ENCODE measurements at places on chromosomes 6 and 20.

- DNase-seq: no peak
Measured at GRCh38 chr20:55515832-55516231, 489.5 kb downstream of the CBLN4 start.

- DNase-seq: no peak
Measured at GRCh38 chr6:154297721-154298120, 58.9 kb downstream of the IPCEF1 start.

DNA sequence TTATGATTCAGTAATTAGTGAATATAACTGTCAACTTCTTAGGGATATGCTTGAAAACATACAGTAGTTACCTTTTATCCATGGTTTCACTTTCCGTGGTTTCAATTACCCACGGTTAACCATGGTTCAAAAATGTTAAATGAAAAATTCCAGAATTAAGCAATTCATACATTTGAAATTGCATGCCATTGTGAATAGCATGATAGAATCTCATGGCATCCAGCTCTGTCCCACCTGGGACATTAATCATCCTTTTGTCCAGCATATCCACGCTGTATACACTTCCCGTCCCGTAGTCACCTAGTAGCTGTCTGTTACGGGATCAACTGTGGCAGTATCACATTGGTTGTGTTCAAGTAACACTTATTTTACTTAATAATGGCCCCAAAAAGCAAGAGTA lies 781.7 kb upstream of the CITED2 start:
- no peak for DNase-seq

- DNase-seq: no peak
Measured at GRCh38 chr6:135461208-135461607, 36.3 kb downstream of the AHI1 start.

GRCh38 chr6:39228992-39229767 lies at the start of gene KCNK5:
Gene KCNK5 (minus strand): TSS chr6:39229475. CDS start chr6:39229111, 364 bp downstream.
- DNase-seq: peak; percentile 56

- DNase-seq: no peak
Measured at GRCh38 chr20:35333606-35334005, 41.4 kb upstream of the FAM83C start.

GRCh38 chr20:50658804-50659380 lies 32.5 kb downstream of the RIPOR3 start:
- no peak for DNase-seq

DNA sequence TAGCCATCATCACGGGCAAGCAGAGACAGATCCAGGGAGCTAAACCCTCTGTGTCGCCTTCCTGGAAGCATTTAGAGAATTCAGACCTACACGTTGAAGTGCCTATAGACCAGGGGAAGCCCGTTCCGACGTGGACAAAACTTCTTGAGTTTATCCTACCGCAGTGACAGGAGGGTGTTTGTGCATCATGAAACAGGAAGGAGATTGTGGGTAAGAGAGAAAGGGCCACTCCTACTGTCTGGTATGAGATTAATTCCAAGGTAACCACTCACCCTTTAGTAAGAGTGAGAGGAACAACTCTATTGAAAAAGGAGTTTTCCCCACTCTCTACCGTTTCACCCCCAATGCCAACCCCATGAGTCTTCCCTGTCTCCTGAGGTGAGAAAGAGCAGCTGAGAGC lies 133.7 kb downstream of the TFAP2C start:
- no peak for DNase-seq

GRCh38 chr20:14821251-14821650 lies 483.8 kb upstream of the FLRT3 start:
- no peak for DNase-seq

DNA sequence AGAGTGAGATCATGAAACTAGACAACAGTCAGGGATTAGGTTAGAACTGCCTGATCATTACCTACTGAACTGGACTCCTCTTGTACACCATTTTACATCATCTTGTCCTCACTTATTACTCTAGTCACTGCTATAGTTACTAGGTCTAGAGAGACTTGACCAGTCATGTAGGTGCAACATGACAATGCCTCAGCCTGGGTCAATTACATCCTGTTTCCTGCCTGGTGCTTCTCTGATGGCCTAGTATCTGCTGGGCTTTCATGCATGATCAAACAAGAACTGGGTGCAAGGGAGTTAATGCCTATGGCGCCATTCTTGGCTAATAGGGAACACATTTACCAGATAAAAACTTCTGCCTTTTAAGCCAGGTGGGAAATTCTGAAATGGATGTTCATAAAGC lies 39.2 kb upstream of the MMS22L start:
- no peak for DNase-seq

- DNase-seq: no peak
Measured at GRCh38 chr20:32526125-32526524, 59.0 kb downstream of the NOL4L start.

DNA sequence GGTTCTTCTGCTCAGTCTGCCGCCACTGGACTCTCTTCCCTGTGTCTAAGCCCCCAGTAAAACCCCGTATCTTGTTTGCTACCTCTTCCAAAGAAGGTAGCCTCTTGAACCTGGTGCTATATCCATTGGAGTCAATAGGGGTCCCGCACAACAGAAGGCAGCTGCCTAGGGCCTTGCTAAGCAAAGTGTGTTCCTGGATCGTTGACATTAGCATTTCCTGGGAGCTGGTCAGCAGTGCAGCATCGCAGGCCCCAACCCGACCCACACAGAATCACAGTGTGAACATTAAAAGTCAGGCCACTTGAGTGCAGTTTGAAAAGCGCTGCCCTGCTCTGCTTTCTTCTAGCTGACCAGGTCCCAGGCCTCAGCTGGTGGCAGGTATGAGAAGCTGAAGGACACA lies 2.9 kb downstream of the ADA start:
- DNase-seq: no peak

- no peak for DNase-seq
Measured at GRCh38 chr6:72825315-72825911, 203.5 kb downstream of the KCNQ5 start.

GRCh38 chr6:12149944-12150510 lies 137.9 kb downstream of the HIVEP1 start:
- DNase-seq: no peak

DNA sequence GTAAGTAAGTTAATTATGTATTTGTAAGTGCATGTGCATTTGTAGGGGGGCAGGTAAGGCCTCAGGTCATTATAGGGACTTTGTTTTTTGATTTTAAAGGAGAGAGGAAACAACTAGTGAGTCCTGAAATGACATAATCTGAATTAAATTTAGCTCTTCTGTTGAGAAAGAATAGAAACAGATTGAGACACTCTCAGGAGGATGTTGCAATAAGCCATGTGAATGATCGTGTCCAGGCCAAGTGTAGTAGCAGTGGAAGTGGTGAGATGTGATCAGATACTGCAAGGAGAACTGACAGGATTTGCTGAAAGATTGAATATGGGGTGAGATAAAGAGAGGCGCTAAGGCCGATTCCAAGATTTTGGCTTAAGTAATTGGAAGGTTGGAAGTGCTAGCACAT lies 2.6 kb upstream of the CENPW start:
- no peak for DNase-seq

- DNase-seq: no peak
Measured at GRCh38 chr6:111598181-111598580, 7.5 kb downstream of the TRAF3IP2 start.

DNA sequence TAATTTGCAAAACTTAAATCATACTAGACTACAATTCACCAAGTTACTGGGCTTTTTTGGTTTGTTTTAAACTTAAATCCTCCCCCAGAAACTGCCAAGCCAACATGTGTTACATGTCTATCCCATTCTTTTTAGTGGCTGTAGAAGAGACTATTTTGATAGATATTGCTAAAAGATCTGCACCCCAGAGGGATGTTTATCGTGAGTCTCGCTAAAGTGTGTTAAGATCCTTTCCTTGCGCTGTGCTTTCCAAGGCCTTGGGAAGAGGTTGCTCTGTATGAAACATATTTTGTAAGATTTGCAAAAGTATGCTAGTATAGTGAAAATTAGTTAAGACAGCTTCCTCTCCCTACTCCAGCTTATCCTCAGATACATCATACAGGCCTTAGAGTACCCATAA lies 63.0 kb downstream of the GPX5 start:
- no peak for DNase-seq

- no peak for DNase-seq
Measured at GRCh38 chr6:132466952-132467351, 46.0 kb downstream of the STX7 start.

DNA sequence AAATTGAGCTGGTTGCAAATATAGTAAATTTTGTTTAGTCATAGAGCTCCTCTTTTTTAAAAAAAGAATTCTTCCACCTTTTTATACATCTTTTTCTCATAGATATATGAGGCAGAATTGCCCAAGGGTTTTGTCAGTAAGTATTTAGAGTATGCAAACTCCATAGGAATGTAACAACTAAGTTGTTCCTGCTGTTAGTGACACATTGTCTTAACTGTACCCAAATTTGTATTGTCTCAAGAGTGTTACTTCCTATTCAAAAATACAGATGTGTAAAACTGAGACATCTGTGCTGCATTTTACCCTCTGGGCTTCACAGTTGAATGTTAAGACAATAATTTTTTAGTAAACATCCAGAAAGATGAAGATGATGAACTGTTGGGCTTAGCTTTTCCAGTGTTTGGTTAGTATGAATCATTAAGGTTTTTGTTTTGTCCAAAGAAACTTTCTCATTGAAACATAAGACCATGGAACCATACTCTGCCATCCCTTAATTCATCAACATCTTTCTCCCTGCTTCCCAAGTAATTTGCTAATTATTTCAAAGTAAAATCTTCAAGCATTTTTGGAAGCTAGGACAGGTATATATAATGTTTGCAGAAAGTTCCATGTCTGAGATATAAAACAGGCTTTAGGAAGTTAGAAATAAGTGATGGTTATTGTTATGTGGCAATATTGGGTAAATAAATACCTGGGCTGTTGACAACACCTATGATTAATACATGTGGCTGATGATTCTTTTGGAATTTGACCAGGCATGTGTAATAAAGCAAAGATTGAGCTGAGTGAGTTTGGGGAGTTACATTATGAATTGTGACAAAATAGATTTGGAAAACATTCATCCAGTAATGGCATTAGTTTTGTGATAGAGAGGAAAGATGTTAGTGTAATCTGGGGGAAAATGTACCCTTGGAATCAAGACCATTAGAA lies 11.2 kb downstream of the OGFRL1 start:
- no peak for DNase-seq

DNA sequence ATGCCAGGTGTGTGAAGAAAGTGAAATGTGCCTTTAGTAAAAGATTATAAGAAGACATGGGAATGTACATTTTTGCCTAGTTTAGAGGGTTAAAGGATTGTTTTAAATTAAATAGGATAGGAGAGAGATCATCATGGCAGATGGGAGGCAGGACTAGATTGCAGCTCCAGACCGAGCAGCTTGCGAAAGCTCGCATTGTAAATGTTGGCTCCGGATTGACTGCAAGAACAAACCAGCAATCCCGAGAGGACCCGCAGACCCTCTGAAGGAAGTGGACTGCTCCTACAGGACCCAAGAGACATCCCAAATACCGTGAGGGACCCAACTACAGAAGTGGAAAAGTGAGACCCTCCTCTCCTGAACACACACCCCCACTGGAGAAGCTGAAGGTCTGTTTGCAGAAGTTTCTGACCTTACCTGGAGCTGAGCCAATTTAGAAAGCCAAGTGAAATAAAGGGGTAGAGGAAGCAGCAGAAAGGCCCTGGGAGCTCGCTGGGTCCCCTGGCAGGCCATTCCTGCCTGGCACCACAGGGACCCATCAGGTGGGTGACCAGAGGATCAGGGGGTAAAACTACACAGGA lies 30.0 kb upstream of the TPD52L1 start:
- no peak for DNase-seq

GRCh38 chr6:159642481-159642880 lies 50.6 kb downstream of the SOD2 start:
- DNase-seq: no peak

GRCh38 chr20:24836041-24836533 lies 113.0 kb upstream of the CST7 start:
- DNase-seq: no peak

- DNase-seq: peak; percentile 69
Measured at GRCh38 chr6:70369332-70369950, 43.9 kb upstream of the FAM135A start.

DNA sequence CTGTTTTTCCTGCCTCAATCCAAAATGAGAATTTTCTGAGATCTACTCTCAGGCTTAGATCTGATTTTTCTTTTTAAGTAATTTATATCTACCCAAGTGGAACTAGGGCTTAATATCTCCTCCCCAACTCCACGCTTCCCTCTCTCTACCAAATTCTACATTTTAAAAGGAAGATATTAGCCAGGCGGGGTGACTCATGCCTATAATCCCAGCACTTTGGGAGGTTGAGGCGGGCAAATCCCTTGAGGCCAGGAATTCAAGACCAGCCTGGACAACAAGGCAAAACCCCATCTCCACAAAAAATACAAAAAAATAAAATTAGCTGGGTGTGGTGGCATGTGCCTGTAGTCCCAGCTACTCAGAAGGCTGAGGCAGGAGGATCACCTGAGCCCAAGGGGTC lies 61.0 kb downstream of the MTFR2 start:
- no peak for DNase-seq

DNA sequence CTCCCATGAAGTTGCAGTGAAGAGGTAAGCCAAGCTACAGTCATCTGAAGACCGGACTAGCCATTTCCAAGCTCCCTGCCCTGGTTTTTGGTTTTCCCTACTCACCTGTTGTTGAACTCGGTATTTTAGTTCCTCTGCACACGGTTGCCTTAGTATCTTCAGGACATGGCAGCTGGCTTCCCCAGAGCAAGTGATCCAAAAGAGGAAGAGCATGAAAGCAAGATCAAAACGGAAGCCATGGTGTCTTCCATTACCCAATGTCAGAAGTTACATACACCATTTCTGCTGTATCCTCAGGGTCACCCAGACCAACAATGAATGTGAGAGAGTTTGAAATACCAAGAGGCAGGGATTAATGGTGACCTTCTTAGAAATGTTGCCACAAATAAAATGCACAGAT lies 276.6 kb upstream of the CNR1 start:
- no peak for DNase-seq

DNA sequence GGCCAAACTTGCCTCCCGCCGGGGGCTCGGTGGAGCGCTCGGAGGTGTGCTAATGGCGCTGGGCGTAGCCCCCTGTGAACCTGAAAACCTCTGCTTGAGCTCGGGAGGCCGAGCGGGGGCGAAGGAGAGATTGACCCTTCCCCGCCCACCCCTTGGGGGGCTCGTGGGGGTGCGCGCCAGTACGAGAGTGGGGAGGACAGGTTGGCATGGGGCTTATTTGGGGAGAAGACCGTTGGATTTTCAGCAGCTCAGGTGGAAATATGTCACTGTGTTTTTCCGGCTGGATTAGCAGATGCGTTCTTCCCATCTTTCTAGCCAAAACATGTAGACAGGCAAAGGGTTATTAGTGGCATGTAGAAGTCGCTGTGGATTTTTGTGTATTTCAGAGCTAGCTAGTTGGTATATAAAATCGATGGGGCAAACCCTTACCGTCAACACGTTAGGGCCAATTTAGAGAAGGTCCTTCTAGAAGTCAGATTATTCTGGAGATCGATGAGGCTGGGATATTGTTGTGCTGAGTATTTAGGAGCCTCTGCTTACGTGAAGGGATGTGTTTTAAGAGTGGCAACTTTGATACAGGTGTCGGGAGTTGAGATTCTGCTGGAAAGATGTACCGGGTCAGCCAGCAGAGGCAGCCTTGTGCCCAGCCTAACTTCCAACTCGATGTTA lies 525 bp downstream of the NCOA7 start:
- DNase-seq: peak; percentile 71

Measured in NCI-H748 treated with DMSO at 0.1 percent for 48 hours (cell line).